Hepatic stellate cell (primary cell): ENCODE measurements at places on chromosomes 11 and 22.
A peak's percentile ranks its signal among the peaks of the same experiment; 100 is the strongest.

DNA sequence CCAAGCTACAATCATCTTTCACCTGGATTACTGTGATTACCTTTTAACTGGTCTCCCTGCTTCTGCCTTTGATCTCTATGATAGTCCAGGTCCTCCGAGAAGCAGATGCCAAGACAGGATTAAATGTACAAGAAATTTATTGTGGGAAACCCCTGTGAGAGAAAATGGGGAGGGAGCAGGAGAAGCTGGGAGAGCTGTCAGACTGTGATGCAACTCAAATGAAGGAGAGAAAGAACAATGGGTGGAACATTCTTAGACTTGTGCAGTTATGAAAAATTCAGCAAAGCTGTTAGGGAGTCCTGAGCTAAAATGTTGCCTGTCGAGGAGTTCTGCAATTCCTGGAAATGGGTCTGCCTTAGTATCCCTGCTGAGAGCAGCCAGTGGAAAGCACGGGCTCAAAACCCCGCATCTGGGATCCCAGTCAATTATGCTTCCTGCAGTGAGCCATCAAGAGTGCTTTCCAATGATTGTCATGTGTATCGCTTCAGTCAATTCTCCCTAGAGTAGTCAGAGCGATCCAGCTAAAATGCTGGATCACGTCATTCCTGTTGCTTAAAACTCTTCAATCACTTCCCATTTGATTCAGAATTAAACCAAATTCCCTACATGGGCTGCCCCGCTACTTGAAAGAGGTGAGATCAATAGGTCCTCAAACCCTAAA, 16.5 kb upstream of the CSTF3 start:
- no peak for DNase-seq

DNA sequence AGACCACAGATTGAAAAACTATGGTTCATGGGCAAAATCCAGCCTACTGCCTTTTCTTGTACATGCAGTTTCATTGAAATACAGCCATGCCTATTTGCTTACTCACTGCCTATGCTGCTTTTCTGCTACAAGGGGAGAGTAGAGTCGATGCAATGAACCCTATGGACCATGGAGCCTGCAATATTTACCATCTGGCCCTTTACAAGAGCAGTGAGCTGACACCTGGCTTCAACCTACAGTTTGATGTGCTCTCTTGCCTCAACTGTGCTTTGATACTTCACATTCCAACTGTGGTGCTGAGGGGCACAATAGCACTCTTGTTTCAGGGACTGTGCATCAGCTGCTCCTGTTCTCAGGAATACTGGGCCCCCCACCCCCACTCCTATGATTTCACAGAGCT, 239.5 kb upstream of the SORL1-AS1 start:
- DNase-seq, result no peak

GRCh38 chr22:49942565-49943404, 17.8 kb upstream of the PIM3 start:
- DNase-seq, result no peak

- DNase-seq, result peak; percentile 90
Observed at GRCh38 chr11:2156416-2157182, 4.4 kb downstream of the INS start.

DNA sequence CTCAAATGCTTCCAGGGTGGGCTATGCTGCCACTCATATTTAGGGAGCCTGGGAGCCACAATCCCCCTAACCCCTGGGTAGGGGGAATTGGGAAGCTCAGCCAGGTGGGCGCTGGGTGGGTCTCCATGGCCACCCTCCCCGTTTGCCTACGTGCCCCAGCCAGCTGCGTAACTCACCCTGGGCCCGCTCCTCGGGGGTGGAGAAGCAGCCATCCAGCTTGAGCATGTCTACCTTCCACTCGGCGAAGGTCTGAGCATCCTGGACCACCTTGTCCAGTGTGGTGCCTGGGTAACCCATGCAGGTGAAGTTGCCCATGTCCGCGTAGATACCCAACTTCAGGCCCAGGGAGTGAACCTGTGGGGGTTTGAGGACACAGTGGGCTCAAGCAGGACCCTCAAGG, 3.7 kb downstream of the NAGA start:
- no peak for DNase-seq

DNA sequence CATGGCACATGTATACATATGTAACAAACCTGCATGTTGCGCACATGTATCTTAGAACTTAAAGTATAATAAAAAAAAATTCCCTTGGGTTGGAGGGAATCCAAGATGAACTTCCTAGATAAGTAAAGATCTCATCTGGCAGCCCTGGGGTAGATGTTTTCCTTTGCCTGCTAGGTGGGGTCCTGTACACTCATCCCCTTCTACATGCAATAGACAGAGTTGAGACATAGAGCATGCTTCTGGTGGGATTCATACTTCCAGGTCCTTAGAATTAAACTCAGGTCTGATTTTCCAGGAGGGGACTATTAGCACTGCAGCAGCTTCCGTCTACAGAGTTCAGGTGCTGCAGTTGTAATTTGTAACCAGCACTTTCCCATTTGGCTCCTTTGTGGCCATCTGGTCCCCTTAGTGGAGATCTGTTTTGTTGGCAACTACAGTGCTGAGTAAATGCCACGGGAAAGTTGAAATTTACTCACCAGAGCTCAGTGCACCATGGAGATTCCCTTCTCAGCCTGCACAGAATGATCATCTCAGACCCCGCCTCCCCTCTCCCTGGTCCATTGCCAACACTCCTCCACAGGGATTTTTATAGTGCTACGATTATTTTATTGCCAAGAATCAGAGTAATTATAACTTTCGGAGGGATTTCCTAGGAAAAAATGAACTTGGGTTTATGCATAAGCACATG, 220.1 kb upstream of the E2F8 start:
- DNase-seq, result no peak

- DNase-seq, result no peak
Observed at GRCh38 chr11:17630936-17631335, 83.9 kb downstream of the OTOG start.

GRCh38 chr11:110261195-110262071, 35.0 kb downstream of the RDX start:
- DNase-seq, result peak; percentile 3

- peak; percentile 86 for DNase-seq
Observed at GRCh38 chr22:39185601-39186012, 33.1 kb upstream of the CBX7 start.

DNA sequence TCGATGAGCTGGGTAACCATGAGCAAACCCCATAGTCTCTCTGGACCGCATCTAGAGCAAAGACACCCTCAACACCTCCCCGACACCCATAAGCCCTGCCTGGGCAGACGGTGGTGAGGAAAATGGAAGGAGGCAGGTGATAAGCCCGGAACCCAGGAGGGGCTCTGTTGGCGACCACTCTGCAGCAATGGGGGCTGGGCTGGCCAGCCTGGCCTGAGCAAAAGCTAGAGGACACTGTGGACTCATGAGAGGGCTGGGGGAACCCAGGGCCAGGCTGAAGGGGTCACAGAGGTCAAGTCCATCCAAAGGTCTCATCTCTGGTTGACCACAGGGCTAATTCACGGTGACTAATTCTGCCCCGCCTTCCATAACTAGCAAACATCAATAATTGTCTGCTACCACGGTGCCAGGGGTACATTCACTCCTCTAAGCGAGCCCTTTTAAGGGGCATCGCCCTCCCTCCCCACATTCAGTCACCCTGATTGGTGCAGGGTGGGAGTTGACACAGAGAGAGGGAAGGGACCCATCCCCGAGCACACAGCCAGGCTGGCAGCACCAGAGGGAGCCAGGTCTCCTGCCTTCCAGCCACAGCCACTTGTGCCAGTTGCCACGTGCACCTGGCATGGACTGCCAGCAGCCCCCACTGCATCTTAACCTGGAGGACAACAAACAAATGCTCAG, 4.0 kb downstream of the PYGM start:
- no peak for DNase-seq

DNA sequence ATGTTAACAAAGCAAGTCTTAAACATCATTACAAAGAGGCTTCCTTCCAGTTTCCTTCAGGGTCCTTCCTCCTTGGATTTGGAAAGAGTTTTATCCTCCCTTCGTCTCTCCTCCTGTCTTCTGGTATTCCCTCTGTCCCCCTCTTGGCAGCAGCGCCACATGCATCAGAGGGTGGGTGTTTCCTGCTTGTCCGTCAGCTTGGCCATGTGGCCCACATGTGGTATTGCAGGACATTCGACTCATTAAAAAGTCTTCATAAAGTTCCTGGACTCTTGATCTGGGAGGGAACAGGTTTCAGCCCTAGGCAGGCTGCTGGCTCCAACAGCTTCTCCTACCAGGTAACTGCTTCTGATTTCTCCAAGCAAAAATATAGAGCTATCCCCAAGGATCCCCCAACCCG, 189.8 kb downstream of the CSNK2A3 start:
- DNase-seq, result peak; percentile 14

- no peak for DNase-seq
Observed at GRCh38 chr22:28917747-28918549, 34.6 kb downstream of the ZNRF3 start.

- no peak for DNase-seq
Observed at GRCh38 chr11:34552270-34552669, 38.7 kb upstream of the ELF5 start.

DNA sequence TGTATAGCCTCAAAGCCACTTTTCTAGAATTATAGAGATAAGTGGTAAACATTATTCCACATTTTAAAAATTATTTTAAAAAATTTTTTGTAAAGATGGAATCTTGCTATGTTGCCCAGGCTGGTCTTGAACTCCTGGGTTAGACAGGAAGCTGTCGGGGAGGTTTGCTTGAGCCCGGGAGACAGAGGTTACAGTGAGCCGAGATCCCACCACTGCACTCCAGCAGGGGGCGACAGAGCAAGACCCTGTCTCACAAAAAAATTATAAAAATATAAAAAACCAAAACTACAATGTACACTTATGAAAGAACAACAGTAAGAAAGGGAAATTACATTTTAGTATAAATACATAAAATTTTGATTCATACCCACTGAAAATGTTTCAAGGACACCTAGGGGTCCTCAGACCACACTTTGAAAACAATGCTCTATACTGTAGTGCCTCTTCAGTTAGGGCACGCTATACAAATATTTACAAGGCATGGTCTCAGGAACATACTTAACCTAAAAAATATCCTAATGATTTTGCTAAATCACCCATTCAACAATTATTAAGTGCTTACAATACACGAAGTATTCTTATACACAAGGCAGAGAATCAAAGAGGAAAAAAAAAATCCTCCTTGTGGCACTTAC, 111.2 kb downstream of the MRTFA start:
- DNase-seq, result no peak

DNA sequence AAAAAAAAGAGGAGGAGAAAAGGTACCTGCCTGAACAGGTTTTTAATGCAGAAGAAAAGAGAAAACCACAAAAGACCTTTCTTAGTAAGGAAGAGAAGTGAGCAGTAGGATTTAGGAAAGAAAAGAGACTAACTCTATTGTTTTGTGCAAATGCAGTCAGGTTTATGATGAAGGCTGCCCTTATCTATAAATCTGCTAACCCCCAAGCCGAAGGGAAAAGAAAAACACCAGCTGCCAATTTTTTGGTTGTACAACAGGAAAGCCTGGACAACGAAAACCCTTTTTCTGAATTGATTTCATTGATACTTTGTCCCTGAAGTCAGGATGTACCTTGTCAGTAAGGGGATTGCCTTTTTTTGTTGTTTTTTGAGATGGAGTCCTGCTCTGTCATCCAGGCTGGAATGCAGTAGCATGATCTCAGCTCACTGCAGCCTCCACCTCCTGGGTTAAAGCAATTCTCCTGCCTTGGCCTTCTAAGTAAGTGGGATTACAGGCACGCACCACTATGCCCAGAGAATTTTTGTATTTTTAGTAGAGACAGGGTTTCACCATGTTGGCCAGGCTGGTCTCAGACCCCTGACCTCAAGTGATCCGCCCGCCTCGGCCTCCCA, 21.2 kb downstream of the POLD4 start:
- peak; percentile 0 for DNase-seq

DNA sequence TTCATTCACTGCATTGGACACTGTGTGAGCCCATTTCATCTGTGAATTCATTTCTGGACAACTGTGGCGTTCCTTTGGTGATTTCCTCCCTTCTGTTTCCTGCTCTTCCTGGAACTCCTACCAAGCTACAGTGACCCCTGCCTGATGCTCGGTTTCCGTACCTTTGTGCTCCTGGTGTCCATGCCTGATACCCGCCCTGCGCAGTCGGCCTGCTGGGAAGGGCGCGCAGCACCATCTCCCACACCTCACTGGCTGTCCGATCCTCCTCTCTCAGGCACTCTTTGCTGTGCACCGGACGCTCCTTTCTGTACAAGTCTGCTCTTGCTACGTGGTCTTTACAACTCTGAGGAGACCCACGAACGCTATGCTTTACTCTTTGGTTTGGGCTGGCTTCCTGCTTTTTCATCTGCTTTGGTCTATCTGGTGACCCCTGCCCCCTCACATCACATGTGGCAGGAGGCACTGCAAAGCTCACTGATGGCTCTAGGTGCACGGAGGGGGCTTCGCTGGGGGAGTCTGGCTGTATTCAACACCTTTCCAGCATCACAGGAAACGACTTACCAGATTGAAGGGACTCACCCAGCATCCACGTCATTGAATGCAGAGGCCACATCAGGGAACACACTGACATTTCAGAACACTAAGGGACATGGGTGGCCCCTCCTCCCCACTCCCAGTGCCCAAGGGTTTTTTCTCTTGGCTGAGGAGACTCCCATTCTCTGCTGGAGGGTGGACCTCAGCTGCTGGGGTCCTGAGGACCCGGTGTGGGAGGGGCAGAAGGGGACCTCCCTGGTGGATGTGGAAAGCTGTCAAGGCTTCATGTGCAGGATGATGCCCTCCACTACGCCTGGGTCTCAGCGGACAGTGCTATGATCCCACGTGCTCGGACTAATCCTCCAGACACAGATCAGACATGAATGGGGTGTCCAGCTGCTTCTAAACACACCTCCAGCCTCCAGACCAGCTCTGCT, 27.0 kb upstream of the MOB2 start:
- no peak for DNase-seq

GRCh38 chr11:110373051-110373702, 56.6 kb upstream of the FDX1 start:
- no peak for DNase-seq

DNA sequence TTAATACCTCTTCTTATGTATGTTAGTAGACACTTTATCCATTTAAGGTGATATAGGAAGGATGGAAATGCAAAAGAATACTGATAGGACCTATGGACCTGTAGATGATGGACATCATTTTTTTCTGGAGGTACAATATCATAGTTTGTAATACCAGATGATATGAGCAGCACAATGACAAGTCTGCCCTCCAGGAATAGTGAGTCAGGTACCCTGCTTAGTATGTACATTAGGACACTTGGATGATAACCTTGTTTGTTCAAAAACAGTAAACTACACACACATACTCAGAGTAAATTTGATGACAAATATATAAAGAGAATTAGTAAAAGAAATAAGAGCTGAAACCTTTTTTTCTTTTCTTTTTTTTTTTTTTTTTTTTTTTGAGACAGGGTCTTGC, 58.7 kb upstream of the B3GNT6 start:
- no peak for DNase-seq

DNA sequence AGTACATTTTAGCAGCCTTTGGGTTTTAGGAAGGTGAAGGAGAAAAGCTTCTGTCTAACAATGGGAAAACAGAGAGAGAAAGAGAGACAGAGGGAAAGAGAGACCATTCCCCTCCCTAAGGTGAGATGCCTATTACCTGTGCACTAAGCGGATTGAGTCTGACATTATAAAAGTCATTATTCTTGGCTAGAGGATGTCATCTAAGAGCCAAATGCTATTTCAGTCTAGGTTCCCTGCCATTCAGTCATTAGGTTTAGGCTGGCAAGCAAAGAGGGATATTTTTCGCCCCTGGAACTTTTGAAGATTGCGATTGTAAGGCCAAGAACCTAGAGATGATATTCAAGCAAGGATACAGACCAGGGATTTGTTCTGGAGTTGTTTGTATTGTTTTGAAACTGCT, 7.2 kb downstream of the BLID start:
- no peak for DNase-seq

- no peak for DNase-seq
Observed at GRCh38 chr11:73854680-73855079, 22.0 kb downstream of the COA4 start.

- no peak for DNase-seq
Observed at GRCh38 chr11:11263238-11264005, 89.6 kb downstream of the CSNK2A3 start.
